ENCODE measurements at places on chromosomes 5 and 9. TPM values are rescaled to one million over a fixed set of nuclear protein-coding genes. Genes with fewer than 3 reads are reported as not detected.

DNA sequence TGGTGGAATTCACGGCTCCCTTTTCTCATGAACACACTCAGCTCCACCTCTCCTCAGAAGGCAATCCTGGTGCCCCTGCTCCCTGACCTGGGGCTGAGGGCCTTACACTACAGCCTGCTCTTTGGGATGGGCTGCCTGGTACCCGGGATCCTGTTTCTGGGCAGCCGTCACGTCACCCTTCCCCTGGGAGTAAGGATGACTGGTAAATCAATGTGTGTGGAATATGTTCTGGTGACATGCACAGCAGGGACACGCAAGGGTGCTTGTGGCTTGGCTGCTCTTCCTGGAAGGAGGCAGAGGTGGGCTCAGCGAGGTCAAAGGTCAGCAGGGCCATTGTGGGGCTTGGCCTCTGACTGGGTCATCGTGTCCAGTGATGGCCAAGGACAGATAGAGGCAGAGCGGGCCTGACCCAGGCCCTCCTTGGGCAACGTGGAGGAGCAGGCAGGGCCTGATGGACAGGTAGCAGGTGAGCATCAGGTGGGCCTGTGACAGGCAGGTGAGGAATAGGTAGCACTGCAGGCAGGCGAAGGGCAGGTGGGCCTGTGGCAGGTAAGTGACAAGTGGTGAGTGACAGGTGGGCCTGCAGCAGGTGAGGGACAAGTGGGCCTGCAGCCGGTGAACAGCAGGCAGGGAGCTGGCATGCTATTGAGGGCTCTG is 399.4 kb upstream of the IRX4 start:
- no peak overlapping the region for H3K27ac ChIP-seq
- no peak overlapping the region for H3K4me3 ChIP-seq
- no peaks in the 10 kb centered on the region for H3K4me1 ChIP-seq
- no peak for DNase-seq
- no peaks in the 10 kb centered on the region for H3K36me3 ChIP-seq

Gene TAS2R1
- not detected for total RNA-seq

Gene DOCK2
- 5.0 TPM for total RNA-seq

Gene RNF145
- 10.3 TPM for total RNA-seq

Gene PTPN3
- total RNA-seq: 24.0 TPM
